ENCODE measurements at places on chromosomes 11 and 22.

GRCh38 chr11:29023761-29024160 is 915.6 kb downstream of the METTL15 start:
- DNase-seq = no peak

- DNase-seq = no peak
These were observed 1.1 kb downstream of the TTLL12 start for GRCh38 chr22:43185860-43186261.

- DNase-seq = no peak
These were observed 665 bp downstream of the USP28 start for GRCh38 chr11:113874581-113875233.

DNA sequence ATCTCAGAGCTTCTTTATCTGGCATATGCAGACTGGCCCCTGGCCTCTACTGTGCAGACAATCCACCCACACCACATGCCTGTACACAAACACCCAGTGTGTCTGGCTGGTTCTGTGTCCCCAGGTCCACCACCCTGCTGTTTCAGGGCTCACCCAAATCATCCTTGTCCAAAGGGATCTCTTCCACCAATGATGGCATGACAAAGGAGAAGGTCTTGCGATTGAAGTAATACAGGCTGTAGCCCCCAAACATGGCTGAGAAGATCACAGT is 1.7 kb downstream of the SLC37A4 start:
- no peak for DNase-seq
